ENCODE measurements at places on chromosomes 3 and 15. TPM values are rescaled to one million over a fixed set of nuclear protein-coding genes. Genes with fewer than 3 reads are reported as not detected.

Gene CDHR4
- not detected for total RNA-seq

Gene GATA2
- total RNA-seq: 7.0 TPM

Gene ISG20
- 253 TPM for total RNA-seq

Gene NLGN1
- total RNA-seq: 10.7 TPM

Gene PLXNA1
- 15.9 TPM for total RNA-seq

Gene NSMCE3
- 12.2 TPM for total RNA-seq

Gene CX3CR1
- total RNA-seq: not detected

Gene GOLGA6D
- not detected for total RNA-seq

Gene CLDN18
- total RNA-seq: not detected

Gene PIERCE2
- 38.2 TPM for total RNA-seq

Gene FAM81A
- total RNA-seq: 0.92 TPM

Gene PPARG
- 19.4 TPM for total RNA-seq

Gene INSYN1
- 0.02 TPM for total RNA-seq

Gene AHSG
- not detected for total RNA-seq

Gene SRGAP3
- total RNA-seq: 0.27 TPM

Gene CYP11A1
- total RNA-seq: not detected

Gene ZNF106
- 28.2 TPM for total RNA-seq

Gene GOLGA8Q
- 1.2 TPM for total RNA-seq

Gene CHRNA7
- 2.9 TPM for total RNA-seq

Gene CLRN1
- total RNA-seq: not detected

All from NCI-H460 (cell line).